ENCODE measurements at places on chromosomes 11 and 22.

GRCh38 chr11:95593111-95593510 lies 196.5 kb downstream of the FAM76B start:
- no peak for DNase-seq

GRCh38 chr11:84071851-84072250 lies 785.7 kb upstream of the CCDC90B start:
- no peak for DNase-seq

GRCh38 chr11:78420796-78421209 lies 3.2 kb upstream of the GAB2 start:
- no peak for DNase-seq

DNA sequence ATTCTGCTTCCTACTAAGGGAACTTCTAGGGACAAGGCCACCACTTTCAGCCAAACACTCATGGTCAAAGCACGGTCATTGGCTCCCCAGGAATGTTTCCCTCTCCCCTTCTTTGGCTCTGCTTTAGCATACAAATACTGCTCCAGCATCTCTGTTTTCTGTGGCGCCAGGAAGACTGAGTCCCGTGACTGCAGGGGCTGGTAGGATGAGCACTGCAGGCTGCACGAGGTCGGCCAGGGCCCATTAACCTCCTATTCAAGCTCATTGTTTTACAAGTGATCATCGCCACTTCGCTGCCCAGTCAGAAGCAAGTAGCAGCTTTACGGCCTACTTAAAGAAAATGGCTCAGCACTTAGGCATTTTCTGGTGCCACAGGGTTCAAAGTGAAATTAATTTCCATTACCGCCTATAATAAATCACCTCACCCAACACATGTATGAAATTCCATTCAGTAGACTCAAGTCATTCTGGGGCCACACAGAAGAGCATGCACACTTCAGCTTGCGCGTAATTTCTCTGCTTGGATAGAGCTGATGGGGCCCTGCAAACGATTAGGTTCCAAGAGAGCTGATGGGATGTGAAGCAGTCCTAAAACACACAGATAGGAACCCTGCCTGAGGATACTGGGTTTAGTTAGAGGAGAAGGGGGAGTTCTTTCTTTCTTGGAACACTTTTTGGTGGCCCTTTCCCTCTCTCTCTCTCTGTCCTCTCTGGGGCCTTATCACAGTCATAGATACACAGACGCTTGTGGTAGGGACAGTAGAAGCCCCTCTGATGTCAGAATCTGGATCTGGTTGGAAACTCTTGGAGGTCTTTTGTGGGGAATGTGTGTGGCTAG lies 173.7 kb downstream of the KIF18A start:
- no peak for DNase-seq

DNA sequence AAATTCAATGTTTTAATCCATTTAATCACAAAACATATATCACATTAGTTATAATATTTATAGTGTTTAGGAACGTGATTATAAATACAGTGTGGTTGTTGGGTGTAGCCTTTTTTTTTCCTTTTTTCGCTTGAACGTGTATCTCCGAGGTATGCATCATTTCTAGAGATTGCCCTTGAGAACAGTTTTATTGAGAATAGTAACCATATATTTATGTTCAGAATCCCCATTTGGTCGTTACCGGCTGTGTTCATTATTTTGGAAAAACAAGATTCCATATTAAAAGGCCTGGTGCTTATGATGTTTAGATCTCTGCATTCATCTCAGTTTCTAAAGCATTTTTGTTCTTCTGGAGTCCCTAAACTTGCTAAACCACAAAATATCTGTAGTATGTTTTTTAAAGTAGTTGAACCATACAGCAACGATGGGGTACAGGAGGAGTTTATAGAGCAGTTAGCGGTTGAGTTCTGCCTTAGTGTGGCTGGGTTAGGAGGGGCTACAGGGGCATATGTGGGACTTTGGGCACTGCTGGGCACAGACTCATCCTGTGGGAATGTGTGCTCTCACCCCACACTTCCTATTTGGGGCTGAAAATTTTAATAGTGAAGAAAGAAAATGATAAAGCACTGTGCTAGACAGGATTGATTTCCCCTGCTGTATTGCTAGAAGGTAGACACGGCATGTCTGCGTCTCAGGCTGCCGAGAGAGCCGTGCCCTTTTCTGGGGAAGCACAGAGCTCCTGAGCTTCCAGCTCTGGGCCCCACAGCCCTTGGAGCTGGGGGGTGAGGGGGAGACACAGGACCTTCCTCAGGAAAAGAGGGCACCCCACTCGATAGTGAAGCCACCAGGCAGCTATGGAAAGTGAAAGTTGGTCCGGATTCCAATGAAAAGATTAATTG lies 81.5 kb upstream of the PPARA start:
- no peak for DNase-seq

GRCh38 chr11:78742430-78742829 lies 167.8 kb upstream of the NARS2 start:
- no peak for DNase-seq

DNA sequence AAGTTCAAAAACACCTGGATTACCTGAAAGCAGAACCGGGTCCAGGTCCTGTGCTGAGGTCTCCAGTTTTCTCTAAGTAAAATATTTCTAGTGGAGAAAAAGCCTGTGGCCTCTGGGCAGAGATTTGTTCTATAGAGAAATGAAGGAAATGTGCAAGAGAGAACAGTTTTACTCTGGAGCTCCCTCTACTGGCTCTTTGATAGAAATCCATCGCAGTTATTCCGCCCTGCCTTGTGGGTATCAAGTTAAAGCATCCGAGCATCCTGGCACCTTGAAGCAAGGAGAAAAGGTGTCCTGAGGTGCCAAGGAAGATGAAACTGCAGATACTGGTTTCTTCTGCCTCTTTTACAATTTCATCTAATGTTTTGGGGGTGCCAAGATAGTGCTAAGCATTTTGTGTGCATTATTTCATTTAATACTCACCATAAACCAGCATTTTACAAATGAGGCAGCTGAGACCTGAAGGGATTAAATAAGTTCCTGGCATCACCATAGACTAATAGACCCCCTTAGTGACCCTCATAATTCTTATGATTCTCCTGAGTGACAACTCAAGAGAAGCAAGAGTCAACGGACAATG lies 113.1 kb upstream of the HSD17B12 start:
- no peak for DNase-seq

GRCh38 chr11:110160016-110160415 lies 66.8 kb downstream of the ZC3H12C start:
- DNase-seq, result no peak

DNA sequence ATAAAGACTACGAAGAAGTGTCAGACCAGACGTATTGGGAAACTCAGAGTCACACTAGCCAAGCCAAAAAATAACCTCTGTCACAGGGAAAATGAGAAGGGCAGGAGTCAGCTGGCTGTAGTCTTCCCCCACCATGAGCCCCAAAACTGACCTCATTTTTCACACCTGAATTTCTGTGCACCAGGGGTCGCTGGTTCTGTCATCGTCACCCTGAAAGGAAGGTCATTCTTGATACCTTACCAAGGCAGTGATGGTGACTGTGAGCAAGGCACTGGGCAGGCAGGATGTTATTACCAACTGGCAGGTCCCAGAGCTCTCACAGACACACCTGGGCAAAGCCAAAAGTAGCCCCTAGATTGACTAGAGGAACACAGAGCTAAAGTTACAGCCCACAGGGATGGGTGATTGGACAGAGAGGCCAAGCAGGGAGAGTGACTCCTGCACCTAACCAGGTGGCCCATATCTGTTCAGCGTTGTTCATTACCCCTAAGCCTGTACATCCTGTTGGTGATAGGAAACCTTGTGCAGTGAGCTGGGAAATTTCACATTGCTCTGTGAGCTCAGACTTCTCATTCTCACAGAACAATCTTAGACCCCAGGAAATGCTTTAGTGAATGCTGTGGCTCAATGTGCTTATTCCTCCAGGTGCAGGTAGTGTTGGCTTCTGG lies 32.3 kb upstream of the OR56A1 start:
- no peak for DNase-seq

- no peak for DNase-seq
These were observed 121.6 kb upstream of the SNX19 start for GRCh38 chr11:131037873-131038272.

GRCh38 chr11:102449651-102450570 lies 2.7 kb downstream of the TMEM123 start:
- no peak for DNase-seq
